ENCODE measurements at places on chromosomes 7 and 10.

DNA sequence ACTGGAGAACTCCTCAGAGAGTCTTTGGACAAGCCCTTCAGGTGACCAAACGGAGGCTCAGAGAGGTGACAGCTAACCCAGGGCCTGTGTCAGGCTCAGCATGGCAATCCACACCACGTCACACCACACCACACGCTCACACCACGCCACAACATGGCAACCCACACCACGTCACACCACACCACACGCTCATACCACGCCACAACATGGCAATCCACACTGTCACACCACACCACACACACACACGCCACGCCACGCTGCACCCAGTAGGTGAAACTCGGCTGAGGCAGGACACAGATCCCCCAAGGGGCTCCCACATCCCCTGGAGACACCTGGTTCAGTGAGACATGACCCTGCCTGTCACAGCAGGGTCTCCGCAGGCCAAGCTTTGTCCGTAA lies 107.3 kb downstream of the PDGFA start:
- no peak for ATAC-seq

DNA sequence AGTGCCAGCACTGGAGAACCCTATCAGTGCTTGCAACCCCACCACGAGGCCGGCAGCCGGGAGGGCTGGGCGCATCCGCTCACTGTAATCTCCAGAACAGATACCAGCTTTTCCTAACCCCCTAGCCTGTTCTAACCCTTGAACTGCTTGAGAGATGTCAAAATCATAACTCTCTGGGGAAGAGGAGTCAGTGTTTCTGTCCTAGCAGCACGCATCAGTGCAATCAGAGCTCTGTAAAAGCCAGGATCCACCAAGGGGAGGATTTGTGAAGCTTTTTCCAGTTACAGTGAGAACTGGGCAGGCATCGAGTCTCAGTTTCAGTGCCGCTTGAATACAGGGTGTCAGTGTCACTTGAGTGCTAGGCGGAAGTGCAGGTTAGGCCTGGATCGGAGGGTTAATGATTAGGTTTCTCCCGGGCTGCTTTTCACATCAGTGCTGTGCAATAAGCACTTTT lies 104.5 kb upstream of the INSYN2A start:
- ATAC-seq, result no peak

DNA sequence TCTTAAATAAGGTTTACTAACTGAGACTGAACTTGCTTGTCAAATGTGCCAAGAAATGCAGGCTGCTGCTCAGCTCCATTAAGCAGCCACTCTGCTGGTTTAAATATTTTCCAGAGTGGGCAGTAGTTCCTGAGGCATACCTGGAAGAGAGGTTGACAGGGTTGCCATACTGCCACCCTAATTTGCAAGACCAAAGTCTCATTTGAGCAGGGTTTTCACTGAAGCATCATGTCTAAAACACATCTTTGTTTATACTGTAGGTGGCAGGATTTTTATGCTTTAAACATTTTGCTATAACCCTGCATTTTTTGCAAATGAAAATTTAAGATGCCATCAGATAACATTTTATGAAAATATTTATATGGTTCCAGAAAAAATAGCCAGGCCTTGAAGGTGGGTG lies 618.0 kb upstream of the LRRTM3 start:
- no peak for ATAC-seq

GRCh38 chr7:106625678-106626301 lies 35.2 kb downstream of the CCDC71L start:
- no peak for ATAC-seq

DNA sequence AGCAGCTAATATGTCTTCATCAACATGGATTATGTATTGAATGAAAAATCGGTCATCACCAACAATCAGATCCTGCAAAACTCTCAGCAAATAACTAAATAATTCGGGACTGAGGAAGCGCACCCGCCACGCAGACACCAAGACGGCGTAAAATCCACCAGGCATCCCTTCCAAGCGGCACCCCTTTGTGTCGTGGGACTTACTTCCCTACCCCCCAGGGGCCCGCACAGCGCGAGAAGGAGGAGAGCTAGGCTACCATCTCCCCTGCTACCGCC lies 721 bp downstream of the ARL3 start:
- ATAC-seq, result peak; percentile 74

GRCh38 chr7:22008087-22008486 lies 62.4 kb upstream of the CDCA7L start:
- ATAC-seq, result no peak

Measured in SK-N-SH treated with all-trans-retinoic acid at 6 μM for 48 hours (cell line).